Stimulated activated CD4-positive, alpha-beta T cell treated with anti-CD3 and anti-CD28 coated beads, Interleukin-15, amount 100 ng/mL, for 1 hour (primary cell): ENCODE measurements at places on chromosomes 1 and 21.

GRCh38 chr1:46445773-46446256 lies 43.8 kb upstream of the DMBX1 start:
- no peak for DNase-seq

GRCh38 chr1:33429856-33430691 lies 821 bp downstream of the PHC2 start:
- DNase-seq: no peak

DNA sequence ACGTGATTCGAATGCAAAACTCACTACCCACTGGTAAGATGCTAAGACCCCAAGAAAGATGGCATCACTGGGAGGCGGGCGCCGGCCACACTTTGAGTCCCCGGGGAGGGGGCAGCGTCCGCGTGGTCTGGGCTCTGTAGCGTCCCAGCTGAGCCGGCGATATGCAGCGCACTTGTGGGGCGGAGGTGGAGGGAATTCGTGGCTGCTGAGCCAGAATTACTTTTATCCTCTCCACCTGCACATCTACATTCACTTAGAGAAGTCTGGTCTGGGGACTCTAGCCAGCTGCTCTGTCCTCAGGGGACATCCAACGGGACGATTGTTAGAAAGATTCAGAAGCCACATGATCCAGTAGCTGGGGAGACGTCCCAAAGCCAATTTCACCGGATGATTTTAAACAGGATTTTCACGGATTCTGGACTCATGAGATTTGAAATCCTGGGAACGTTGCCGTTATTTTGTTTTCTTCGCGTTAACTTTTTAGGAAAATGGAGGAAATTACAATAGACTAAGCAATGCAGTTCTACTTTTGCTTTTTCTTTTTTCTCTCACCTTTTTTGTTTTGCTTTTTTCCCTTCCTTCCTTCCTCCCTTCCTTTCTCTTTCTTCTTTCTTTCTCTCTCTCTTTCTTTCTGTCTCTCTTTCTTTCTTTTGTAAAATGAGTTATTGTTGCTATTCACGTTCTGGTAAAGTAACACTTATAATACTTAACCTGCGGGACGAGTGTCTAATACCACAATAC lies 1.3 kb downstream of the JAM2 start:
- DNase-seq: no peak

DNA sequence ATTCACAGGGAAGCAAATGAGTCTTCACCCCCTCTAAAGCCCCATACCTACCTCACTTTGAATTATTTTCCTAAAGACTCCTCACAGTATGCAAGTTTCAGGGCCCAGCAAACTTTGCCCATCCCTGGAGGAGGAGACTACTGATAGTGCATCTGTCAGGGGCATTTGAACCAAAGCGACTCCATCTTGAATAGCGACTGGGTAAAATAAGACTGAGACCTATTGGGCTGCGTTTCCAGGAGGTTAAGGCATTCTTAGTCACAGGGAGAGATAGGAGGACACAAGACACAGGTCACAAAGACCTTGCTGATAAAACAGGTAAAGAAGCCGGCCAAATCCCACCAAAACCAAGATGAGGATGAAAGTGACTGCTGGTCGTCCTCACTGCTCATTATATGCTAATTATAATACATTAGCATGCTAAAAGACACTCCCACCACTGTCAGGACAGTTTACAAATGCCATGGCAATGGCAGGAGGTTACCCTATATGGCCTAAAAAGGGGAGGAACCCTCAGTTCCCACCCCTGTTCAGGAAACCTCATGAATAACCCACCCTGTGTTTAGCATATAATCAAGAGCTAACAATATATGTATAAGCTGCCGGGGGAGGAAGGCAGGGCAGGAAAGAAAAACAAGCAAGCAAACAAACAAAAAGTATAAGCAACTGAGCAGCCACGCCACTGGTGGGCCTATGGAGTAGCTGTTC lies 3.3 kb upstream of the PKNOX1 start:
- no peak for DNase-seq

DNA sequence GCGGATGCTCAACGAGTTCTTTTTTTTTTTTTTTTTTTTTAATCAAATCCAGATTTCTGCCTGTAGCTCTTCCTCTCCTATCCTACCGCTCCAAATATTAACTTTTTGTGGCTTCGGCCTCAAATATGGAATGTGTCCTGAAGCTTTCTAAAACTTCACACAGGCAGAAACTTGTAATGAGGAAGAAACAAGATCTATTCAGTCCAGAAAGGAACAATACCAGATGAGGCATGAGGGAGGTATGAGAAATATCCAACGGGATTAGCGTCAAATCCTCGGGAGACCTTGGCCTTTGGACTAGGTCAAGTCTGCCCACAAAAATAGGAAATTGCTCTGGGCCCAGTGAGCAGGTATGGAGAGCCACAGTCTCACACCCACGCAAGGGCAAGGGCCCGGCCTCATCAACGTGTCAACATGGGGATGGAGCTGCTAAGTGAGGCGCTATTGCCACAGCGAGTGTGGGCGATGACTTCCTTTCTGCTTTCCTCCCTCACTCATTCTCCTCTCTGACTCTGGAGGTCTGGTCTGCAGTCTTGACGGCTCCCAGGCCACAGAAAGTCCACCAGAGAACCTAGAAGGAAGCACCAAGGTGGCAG lies 66.6 kb downstream of the BCAR3 start:
- no peak for DNase-seq
